ENCODE measurements at places on chromosomes 7 and 10.
A peak's percentile ranks its signal among the peaks of the same experiment; 100 is the strongest.

- DNase-seq, result no peak
These were observed 24.2 kb downstream of the ADARB2 start for GRCh38 chr10:1712944-1713671.

GRCh38 chr10:122450353-122450990 lies 4.0 kb upstream of the ARMS2 start:
- DNase-seq, result no peak

DNA sequence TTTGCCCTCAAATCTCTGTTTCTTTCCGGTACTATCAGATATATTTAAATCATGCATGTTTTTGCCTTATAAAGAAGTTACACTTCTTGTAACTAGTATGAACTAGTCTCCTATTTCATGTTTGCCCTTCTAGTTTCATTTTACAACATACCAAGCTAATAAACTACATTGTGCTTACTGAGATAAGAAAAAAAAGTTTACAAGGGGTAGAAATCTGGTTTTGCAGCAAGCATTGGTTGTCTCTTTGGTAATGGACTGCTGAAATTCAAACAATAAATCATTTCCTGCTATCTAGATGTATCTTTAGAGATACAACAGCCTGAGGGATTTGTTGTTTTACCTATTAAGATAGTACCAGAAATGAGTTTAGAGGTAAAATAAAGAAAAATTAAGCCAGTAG lies 18.8 kb downstream of the PTTG1IP2 start:
- DNase-seq, result no peak

DNA sequence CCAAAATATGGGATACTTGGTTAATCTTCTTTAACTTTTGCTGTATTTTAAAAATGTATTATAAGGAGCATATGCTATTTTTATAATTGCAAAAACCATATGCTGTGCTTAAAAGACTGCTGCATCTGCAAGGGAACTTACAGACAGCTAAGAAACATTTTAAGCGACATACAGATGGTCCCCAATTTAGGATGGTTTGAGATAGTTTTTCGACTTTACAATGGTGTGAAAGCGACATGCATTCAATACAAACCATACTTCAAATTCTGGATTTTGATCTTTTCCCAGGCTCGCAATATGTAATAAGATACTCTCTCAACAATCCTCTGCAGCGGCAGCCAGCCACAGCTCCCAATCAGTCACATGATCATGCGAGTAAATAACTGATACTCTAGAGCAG lies 73.2 kb downstream of the SHTN1 start:
- DNase-seq, result no peak

GRCh38 chr10:22986771-22987542 lies 59.1 kb downstream of the ARMC3 start:
- DNase-seq, result peak; percentile 24

DNA sequence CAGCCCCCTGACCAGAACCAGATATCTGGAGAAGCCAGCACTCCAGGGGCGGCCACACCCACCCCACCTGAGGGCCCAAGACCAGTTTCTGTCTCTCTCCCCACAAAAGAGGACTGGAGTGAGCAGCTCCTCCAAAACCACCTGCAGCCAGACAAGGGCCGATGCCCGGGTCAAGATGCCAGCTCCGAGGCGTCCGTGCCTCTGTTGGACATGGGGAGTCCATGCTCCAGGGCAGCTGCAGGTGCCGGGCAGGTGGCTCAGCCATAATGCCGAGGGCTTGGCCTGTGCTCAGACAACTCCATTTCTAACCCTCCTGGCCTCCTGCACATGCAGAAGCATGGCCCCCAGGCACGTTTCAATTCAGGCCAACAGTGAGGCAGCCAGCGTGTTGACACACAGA lies 234.6 kb downstream of the MAD1L1 start:
- DNase-seq, result no peak

DNA sequence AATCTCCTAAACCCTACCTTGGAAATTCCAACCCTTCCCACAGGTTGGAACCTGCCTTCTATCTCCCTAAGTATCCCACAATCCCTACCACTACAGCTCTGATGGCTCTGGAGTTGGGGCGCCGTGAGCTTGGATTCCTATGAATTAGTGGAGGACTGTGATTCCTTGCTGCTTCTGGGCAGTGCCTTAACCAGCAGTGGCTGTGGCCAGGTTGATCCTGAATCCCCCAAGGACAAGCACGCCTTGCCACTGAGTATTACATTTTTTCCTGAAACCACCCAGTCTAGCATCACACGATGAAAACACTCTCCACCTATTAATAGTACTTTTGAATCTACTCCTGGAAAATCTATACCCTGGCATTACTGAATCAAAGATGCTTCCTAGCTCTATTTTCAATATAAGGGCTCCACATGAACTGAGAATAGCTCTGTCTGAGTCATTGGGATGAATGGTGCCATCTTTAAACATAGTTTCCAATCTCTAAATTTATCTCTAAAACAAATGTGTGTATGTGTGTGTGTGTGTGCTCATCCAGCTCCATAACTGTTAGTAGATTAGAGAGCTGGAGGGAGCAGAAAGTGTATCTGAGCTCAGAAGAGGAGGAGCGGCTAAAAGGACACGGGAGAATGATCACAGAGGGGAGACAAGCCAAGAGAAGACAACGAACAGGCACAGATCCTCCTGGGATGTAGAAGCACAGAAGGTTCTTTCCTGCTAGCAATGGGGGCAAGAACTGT lies 11.9 kb upstream of the INPP5F start:
- DNase-seq, result no peak

- DNase-seq, result no peak
These were observed 32.1 kb upstream of the GTF2I start for GRCh38 chr7:74625446-74625845.

DNA sequence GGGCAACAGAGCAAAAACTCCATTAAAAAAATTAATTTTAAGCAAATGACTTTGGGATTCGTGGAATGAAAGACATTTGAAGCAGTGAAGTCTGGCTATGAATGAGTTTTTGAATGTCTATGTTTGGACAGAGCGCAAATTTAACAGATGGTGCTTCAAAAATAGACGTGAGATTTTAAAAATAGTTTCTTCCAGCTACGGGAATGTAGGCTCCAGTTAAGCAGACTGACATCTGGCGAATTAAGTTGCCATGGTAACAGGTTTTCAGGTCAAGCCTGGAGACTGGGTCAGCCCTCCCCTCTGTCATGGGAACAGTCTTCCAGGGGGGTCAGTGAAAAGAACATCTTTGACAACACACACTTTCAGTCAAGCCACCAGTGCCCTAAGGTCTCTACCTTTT lies 62.0 kb downstream of the MYOF start:
- no peak for DNase-seq

- no peak for DNase-seq
These were observed 59.4 kb upstream of the COL13A1 start for GRCh38 chr10:69742356-69742695.

DNA sequence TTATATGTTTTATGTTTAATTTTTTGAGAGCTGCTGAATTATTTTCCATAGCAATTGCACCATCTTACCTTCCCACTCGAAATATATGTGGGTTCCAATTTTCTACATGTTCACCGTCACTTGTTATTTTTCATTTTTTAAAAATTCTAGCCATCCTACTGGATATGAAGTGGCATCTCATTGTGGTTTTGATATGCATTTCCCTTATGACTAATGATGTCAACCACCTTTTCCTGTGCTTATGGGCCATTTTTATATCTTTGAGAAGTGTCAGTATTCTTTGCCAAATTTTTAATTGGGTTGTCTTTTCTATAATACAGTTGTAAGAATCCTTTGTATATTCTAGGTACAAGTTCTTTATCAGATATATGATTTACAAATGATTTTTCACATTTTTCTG lies 27.8 kb downstream of the NHLRC2 start:
- DNase-seq, result peak; percentile 17

DNA sequence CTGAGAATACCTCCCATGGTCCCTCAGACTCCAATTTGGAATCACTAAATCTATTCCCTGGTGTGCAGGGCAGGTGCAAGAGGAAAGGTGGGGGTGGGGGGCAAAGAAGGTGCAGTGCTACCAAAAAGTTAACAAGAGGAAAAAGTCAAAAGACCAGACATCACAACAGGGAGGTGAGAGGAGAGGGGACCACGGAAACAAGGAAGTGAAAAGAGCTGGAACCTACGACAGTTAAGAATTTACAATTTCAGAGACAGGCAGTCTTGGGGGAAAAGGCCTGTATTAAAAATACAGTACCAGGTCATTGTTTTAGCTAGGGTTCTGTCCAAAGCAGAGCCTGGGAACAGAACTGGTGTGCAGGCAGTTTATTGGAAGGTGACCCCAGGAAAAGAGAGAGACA lies 14.6 kb downstream of the ITGB1 start:
- DNase-seq, result no peak

GRCh38 chr10:11677480-11677879 lies 64.7 kb upstream of the ECHDC3 start:
- DNase-seq, result no peak

DNA sequence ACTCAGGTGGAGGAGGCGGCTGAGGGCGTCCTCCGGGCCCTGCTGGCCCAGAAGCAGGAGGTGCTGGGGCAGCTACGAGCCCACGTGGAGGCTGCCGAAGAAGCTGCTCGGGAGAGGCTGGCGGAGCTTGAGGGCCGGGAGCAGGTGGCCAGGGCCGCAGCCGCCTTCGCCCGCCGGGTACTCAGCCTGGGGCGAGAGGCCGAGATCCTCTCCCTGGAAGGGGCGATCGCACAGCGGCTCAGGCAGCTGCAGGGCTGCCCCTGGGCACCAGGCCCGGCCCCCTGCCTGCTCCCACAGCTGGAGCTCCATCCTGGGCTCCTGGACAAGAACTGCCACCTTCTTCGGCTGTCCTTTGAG lies 2.8 kb downstream of the TRIM56 start:
- no peak for DNase-seq

GRCh38 chr10:113867904-113868303 lies 13.4 kb downstream of the NHLRC2 start:
- no peak for DNase-seq

DNA sequence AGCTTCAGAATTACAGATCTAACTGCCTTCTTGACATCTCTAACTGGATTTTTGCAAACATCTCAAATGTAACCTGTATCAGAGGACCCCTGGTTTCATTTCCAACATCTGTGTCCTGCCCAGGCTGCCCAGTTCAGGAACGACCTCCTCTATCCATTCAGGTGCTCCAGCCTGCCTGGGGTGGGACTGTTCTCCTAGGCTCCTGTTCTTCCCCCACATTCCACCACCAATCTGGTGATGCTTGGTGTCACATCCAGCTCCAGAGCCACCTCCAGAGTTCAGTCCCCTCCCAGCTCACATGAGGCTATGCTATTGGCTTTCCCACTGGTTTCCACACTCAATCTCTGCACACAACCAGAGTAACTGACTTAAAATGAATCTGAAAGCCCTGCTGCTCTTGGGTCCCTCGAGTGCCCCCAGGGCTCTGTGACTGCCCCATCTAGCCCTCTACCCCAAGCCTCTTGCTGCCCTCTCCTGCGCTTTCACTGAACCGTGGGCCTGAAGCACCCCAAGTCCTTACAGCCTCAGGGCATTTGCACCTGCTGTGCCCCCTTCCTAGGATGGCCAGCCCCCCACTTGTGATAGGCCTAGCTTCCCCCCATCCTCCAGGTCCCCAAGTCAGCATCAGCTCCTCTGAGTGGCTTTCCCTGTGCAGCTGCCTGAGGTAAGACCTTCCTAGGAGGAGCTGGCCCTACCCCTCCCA lies 46.1 kb downstream of the PPIF start:
- DNase-seq, result no peak

DNA sequence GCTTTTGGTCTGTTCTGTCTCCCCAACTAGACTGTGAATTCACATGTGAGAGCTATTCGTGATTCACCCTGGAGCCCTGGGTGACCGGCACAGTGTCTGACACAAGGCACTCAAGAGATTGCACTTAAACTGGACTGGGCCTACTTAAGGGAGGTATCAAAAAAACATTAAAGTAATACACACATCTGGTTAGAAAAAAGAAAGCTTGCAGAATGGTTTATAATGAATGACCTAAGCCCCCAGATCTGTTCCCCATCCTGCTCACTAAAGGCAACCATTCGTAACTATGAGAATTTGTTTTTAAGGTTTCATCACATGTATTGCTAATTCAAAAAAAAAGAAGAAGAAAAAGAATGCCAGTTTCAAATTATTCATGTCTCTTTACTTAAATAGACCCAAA lies 74.5 kb downstream of the DGKI start:
- no peak for DNase-seq

DNA sequence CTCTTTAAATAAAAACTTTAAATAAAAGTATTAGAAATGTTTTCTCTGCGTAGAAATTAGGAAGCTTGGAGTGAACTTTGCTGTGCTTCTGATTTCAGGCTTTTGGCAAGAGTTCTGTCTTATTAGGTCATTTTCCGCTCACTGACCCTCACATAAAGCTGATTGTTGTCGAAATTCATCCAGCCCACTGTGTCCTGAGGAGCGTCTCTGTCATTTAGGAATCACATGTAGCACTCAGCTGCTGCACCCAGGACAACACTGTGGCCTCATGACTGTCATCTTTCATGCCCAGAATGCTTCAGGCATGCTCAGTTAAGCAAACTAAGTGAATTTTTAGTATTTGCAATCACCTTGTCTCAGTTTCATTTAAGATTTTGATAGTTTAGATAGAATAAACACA lies 57.8 kb upstream of the MSRB2 start:
- DNase-seq, result no peak

GRCh38 chr10:24440817-24441797 lies 232.2 kb downstream of the KIAA1217 start:
- DNase-seq, result no peak

DNA sequence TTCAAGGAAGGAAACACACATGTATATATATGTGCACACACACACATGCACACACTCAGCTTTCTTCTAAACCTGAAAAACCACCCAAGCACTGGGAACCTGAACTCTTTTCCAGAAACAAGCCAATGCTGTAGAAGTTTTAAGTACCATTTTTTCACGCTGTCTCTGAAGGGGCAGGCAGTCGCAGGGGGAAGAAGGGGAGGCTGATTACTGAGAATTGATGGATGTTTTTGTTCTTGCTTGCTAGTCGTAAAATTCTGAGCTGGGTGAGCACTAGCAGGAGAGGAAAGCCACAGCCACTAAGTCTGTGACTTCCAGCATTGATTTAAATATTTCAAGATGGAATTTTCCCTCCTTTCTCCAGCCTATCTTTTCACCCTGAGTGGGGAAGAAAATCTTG lies 391.8 kb downstream of the CALN1 start:
- no peak for DNase-seq

GRCh38 chr7:128876127-128876526 lies 13.5 kb downstream of the ATP6V1F start:
- DNase-seq, result no peak

- DNase-seq, result no peak
These were observed 20.3 kb downstream of the GPRIN2 start for GRCh38 chr10:46536171-46536570.

DNA sequence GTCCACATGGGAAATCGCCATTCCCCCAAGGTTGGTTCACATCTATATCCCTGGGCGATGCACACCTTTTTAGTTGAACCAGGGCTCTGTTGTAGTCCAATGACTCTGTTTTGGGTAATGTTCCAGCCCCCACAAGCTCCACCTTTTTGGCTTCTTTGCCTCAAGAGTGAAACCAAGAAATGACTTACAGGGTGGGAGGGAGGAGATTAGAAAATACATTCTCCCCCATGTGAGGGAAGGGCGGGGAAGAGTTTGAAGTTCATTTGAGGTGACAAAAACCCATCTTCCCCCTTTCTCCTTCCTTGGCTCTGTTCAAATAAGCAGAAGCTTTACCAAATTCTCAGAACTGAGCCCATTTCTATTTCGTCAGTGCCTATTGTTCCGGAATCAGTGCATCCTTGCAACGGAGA lies 82.8 kb downstream of the GATA3 start:
- DNase-seq, result peak; percentile 85

GRCh38 chr7:28666154-28666553 lies 253.8 kb downstream of the CREB5 start:
- DNase-seq, result no peak

All from activated CD4-positive, alpha-beta T cell treated with anti-CD3 and anti-CD28 coated beads, Interleukin-2, amount 50 U/mL, for 16 hours (primary cell).